ENCODE measurements at places on chromosomes 1 and 21.

DNA sequence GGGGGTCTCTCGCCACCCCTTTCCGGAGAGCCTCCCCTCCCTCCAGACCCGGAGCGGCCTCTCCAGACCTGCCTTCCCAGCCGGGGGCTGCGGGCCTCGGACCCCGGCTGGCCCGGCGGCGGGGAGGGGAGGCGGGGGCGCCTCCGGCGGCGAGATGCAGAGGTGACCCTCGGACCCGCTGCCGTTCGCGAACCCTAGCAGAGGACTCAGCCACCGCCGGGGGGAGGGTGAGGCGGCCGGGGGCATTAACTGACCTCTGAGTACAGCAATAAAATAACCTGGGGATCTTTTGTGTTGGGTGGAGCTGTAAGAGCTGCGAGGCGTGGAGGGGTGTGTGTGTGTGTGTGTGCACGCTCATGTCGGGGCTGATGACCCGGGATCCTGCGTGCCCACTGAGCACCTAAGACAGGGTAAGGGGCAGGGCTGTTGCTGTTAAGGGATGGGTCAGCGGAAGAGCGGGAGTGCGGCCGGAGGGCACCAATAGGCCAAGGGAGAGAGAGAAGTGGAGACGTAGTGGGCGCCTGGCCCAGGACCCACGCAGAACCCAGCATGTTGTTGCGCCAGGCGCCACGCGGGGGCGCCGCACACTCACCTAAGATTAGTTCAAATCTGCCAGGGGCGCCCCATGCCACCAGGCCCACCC lies 6.3 kb downstream of the HAPLN2 start:
- DNase-seq = no peak

DNA sequence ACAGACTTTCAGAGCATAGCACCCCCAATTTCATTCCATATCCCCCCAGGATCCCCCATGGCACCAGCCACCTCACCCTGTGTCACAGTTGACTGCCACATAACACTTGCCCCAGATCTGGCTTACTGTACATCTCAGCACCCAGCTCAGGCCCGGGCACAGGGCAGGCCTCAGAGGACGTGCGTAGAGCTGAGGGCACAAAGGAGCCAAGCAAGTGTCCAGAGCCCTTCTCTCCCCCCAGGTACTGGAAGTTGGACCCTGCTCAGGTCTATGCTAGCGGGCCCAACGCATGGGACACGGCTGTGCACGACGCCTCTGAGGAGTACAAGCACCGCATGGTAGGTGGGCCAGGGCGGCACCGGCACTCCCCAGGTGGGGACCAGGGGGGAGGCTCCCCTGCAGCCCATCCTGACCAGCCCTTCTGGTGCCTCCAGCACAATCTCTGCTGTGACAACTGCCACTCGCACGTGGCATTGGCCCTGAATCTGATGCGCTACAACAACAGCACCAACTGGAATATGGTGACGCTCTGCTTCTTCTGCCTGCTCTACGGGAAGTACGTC lies 8.0 kb upstream of the SYTL1 start:
- no peak for DNase-seq

GRCh38 chr1:71650119-71650518 lies 569.3 kb upstream of the ZRANB2 start:
- no peak for DNase-seq

- DNase-seq = no peak
These were observed 13.8 kb downstream of the DUSP10 start for GRCh38 chr1:221728037-221728505.

GRCh38 chr1:236172041-236172579 lies 29.8 kb downstream of the GPR137B start:
- DNase-seq = no peak

- no peak for DNase-seq
These were observed 26.6 kb downstream of the TNNT2 start for GRCh38 chr1:201350884-201351283.

GRCh38 chr1:223683586-223684487 lies 18.3 kb upstream of the CAPN8 start:
- DNase-seq = no peak

GRCh38 chr1:49252917-49253316 lies 476.2 kb upstream of the BEND5 start:
- no peak for DNase-seq

- DNase-seq = no peak
These were observed 12.7 kb upstream of the GADD45A start for GRCh38 chr1:67672260-67672803.

- no peak for DNase-seq
These were observed 31.5 kb downstream of the WARS2 start for GRCh38 chr1:119108988-119109387.

GRCh38 chr1:10171105-10171767 lies 39.1 kb upstream of the KIF1B start:
- no peak for DNase-seq
